Ureter (tissue), 1 donor: ENCODE measurements at places on chromosomes 3 and 15. TPM values are rescaled to one million over a fixed set of nuclear protein-coding genes. Genes with fewer than 3 reads are reported as not detected.

DNA sequence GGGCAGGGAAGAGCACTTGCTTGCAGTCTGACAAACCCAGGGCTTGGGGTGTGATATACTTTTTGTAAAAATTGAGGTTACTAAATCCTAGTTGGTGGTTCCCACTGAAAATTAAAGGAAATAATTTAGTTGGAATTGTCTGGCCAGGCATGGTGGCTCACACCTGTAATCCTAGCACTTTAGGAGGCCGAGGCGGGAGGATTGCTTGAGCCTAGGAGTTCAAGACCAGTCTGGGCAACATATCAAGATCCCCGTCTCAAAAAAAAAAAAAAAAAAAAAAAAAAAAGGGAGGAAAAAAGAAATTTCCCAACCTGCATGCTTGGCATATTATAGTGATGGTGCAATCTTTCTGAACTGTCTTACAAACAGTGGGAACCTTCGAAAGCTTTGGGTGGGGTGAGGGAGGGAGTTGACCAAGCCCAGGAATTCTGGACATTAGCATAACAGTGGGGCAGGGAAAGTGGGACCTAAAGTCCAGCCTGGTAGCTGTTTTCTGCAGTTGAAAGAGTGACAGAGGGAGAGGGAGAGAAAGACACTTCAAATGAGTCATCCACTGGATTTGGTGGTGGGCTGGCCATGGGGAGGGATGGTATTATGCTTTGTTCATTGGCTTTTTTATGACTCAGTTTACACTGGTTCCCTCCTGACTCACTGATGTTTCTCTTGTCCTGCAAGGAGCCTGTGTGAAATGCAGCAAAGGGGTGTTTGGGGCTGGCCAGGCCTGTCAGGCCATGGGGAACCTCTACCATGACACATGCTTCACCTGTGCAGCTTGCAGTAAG is 41.1 kb downstream of the LIMD1 start:
- DNase-seq, result no peak

GRCh38 chr3:139764936-139765335 is 87.2 kb upstream of the NMNAT3 start:
- DNase-seq, result no peak

DNA sequence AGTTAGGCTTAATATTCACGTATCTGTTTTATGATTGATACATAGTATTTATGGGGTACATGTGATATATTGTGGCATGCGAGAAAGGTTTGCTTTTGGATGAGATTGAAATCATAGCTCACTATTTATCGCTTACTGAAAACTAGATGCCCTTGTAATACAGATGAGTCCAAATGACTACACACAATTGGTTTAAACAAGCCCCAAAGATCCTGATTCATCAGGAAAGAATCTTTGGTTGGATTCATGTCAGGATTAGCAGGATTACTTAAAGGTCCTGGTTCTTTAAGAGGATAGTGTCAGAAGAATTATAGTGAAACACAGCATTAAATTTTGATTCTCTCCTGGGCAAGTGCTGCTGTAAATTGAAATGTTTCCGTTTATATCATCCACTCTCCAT is 18.6 kb upstream of the AADAC start:
- no peak for DNase-seq

DNA sequence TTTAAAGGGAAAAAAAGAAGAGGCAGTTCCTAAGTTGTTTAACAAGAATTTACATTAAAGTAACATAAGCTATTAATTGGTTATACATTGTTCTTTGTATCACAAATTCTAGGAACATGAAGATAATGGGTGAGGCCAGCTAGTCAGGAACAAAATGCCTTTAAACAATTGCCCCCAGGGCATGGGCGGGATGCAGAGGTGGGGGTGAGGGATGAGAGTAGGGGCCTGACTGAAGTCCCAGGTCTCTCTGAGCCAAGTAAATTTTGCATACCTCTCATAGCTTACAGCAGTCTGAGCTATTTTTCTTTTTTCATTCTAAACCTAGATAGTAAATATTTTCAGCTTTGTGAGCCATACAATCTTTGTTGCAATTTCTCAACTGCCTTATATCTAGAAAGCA is 77.8 kb upstream of the RNU6-1 start:
- no peak for DNase-seq

DNA sequence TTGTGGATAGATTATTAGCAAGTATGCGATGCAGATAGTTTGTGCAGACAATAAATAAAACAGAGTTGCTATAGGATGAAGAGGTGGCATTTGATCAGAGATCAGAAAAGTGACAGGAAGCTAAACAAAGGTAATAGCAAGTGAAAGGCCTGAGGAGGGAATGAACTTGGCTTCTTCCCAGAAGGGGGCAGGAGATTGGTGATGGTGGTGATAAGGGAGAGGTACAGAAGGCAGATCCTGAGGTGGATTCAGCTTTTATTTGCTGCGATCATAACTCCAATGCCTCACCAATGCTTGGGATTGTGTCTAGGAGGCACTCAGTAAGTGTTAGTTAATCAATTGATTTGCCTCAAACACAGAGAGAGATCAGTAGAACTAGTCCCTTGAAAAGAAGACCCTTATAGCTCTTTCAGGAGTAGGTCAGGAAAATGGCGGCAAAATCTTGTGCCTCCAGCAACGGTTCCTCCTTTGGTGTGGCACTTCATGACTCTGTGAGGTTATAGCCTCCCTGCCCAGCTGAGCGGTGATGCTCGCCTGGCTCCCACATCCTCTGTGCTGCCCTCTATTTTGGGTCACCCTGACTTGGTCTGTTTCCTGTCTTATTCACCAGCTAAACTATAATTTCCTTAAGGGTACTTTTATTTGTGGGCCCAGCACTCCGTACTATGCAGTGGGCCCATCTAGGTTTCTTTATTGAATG is 37.5 kb downstream of the TGFBR2 start:
- no peak for DNase-seq

DNA sequence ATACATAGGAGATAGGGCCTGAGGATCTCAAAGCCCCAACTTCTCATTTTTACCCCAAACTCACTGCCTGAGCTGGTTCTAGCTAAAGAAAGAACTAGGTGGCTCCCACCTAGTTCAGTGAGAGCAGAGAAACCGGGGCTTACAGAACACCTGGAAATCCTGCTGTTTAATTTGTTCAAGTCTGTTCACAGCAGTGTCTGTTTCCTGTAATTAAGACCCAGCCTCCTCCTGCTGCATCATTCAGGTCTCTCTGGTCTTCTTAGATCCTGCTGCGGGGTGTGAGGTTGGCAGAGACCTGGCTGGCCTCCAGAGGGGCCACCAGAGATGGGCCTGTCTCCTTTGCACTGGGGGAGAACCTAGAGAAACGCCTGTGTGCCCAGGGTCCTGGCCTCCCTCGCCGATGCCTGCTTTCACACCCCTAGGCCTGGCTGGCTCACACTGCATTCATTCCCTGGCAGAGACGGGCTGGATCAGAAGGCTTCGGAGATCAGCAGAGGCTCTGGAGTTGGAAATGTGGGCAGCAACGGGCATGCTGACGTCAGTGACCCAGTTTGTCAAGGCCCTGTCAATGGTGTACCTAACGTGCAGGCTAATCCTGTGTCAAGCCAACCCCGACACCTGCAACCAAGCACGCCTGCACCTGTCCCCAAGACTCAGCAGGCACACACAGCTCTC is 4.9 kb upstream of the CHRNA3 start:
- no peak for DNase-seq

PP2D1 gene
- not detected for total RNA-seq

FAM174B gene
- 208 TPM for total RNA-seq

TRIM42 gene
- not detected for total RNA-seq
